ENCODE measurements at places on chromosomes 13 and 19. TPM values are rescaled to one million over a fixed set of nuclear protein-coding genes. Genes with fewer than 3 reads are reported as not detected.

- no peak for DNase-seq
Observed at GRCh38 chr19:31784671-31785101, 435.4 kb upstream of the TSHZ3 start.

CYP2B6 gene
- total RNA-seq, result 0.74 TPM

- DNase-seq, result no peak
Observed at GRCh38 chr19:46452186-46452585, 19.2 kb downstream of the PNMA8A start.

- no peak for DNase-seq
Observed at GRCh38 chr19:15432018-15432494, 13.3 kb upstream of the AKAP8L start.

GRCh38 chr13:27965343-27965739 is 3.8 kb downstream of the CDX2 start:
- no peak for DNase-seq

DNA sequence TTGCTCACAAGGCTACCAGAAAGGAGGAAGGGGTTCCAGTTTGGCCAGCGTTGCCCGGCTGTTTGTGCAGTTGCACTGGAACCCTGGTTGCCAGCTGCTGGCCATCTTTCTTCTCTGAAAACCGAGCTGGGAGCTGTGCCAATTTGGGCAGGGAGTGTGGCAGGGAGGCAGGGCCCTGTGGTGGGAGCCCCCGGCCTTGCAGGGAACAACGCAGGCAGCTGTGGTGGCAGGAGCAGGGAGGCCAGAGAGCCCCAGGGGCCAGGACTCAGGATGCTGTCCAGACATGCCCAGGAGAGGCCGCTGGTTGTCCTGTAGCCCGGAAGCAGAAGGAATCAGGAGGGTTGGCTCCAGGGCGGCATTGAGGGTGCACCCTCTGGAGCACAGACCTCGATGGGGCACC is 4.8 kb downstream of the KMT5C start:
- no peak for DNase-seq

SYNGR4 gene
- 0.49 TPM for total RNA-seq

NDFIP2 gene
- total RNA-seq, result 49.6 TPM

DNA sequence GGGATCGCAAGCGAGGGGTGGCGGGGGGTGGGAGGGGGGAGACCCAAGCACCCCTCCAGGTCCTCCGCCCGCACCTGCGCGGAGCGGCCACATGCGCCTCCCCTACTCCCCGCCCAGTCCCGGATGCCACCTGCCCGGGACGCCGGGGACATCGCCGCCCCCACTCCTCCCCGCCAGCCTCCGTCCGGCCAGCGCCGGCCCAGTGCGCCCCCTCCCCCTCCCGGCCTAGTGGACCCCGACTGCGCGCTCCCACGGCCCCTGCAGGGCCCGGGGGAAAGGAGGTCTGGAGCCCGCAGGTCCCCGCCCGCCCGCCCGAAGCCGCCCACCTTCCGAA is 263 bp downstream of the RHPN2 start:
- DNase-seq, result no peak

C19orf44 gene
- total RNA-seq, result 6.8 TPM

GRCh38 chr13:99320693-99321481 is 13.7 kb upstream of the GPR183 start:
- DNase-seq, result peak; percentile 68

SHISA7 gene
- total RNA-seq, result not detected

All from HCT116 (cell line).